ENCODE measurements at places on chromosomes 11 and 22. TPM values are rescaled to one million over a fixed set of nuclear protein-coding genes. Genes with fewer than 3 reads are reported as not detected.

GRCh38 chr11:32752001-32752400, 42.5 kb downstream of the CCDC73 start:
- DNase-seq = no peak

The KRTAP5-11 gene
- total RNA-seq = not detected

The SYT12 gene
- total RNA-seq = 1.6 TPM

The VSIG10L2 gene
- not detected for total RNA-seq

DNA sequence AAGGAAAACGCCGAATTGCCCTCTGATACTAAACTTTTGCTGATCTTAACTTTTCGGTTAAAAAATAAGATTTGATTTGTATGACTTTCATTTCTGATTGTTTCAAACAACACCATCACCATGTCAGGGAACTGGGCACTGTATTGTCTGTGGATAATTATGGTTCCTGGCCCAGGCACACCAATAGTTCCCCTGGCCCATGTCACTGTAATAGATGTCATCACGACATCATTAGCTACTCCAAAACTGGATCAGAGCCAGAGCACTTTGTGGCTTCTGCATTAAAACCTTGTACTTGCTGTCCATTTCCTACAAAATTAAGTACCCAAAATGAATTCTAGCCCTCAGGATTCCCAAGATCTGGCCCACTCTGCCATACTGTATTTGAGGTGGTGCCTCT, 119.5 kb upstream of the NARS2 start:
- no peak for DNase-seq

GRCh38 chr22:50192436-50193204, 6.9 kb downstream of the TRABD start:
- DNase-seq = no peak

- DNase-seq = no peak
Observed at GRCh38 chr11:103703437-103703836, 333.0 kb upstream of the DDI1 start.

DNA sequence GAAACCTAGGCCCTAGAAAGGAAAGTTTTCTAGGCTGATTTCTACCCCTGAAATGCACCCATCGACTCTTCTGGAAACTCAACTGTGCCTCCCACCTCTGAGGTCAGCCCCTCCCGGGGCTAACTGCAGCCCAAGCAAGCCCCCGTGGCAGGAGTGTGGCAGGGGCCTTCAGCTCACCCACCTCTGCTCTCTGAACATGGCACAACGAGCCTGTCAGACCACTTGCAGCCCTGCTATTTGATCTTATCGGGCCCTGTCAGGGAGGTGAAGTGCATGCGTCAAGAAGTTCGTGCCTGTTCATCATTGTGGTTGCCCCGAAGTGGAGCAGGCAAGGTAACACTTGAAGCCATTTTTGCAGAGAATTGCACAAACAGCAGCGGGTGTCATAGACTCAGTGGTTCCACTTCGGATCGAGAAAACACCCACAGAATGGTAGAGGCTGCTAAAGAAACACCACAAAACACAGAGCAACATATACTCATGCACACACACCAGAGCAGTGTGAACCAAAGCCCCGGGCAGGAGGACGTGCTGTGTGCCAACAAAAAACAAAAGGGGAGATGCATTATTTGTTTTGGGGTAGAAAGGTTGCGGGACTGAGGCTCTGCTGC, 262.7 kb downstream of the ETS1 start:
- no peak for DNase-seq

GRCh38 chr22:32531931-32532819, 57.6 kb downstream of the FBXO7 start:
- DNase-seq = no peak

The ANO1 gene
- total RNA-seq = 0.13 TPM

- no peak for DNase-seq
Observed at GRCh38 chr22:49825944-49826602, 1.6 kb downstream of the BRD1 start.

DNA sequence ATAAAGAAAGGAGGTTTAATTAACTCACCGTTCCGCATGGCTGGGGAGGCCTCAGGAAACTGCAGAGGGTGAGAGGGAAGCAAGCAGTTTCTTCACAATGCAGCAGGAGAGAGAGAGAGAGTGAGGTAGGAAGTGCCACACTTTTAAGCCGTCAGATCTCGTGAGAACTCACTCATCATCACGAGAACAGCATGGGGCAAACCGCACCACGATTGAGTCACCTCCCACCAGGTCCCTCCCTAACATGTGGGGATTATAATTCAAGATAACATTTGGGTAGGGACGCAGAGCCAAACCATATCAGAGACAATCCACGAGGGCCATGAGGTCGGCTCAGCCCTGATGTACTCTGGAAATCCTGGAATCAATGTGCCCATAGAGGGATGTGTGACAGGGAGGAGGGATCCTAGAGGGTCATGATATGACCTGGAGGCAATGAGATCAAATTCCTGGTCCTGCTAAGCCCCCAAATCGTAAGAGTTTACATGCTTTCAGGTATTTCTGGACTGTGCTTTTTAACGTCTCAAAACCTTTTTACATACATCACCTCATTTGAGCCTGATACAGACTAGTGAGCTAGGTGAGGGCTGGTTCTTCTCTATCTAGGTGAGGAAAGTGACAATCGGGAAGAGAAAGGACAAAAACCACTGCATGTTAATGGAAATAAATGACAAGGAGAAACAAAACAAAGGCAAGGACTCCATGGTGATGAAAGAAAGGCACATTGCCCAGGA, 19.5 kb upstream of the RASSF10 start:
- DNase-seq = no peak

- DNase-seq = no peak
Observed at GRCh38 chr11:41461057-41461681, 1.7 kb upstream of the LRRC4C start.

- DNase-seq = no peak
Observed at GRCh38 chr22:41505511-41506220, 36.7 kb downstream of the ACO2 start.

The BIK gene
- total RNA-seq = 6.3 TPM

DNA sequence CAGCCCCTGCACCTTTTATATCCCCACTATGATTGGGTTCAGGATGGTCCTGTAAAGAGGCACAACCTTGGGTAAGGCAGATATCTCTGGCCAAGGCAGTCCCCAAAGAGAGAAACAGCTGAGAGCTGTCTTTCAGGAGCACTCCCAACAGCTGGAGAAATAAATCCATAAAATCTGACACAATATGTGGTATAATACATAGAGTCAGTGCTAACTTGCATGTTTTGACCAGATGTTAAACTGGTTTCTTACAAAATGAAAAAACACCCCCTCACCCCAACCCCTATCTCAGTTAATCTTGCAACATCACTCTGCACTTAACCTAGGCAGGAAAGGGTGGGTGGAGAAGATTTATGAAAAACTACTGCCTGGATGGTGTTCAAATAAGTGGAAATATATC, 44.0 kb upstream of the C11orf87 start:
- DNase-seq = no peak

GRCh38 chr11:93303689-93304088, 26.9 kb upstream of the DEUP1 start:
- no peak for DNase-seq

DNA sequence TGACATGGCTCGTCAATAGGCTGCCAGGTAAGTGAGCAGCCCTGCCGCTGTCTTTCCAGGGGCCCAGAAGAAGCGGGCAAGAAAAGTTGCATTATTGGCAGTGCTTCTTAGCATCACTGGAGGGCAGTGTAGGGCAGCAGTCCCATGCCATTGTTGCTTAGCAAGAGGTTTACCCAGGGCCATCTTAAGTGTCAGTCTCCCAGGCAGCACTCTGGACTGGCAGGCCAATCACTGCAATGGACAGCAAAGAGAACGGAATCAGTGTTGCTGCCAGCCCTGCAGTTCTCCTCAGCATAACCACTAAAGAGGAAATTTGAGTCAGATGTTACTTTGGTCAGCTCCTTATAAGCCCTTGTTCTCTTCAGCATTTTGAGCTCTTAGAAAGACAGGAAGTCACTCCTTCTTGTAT, 13.4 kb upstream of the GRK2 start:
- DNase-seq = no peak

DNA sequence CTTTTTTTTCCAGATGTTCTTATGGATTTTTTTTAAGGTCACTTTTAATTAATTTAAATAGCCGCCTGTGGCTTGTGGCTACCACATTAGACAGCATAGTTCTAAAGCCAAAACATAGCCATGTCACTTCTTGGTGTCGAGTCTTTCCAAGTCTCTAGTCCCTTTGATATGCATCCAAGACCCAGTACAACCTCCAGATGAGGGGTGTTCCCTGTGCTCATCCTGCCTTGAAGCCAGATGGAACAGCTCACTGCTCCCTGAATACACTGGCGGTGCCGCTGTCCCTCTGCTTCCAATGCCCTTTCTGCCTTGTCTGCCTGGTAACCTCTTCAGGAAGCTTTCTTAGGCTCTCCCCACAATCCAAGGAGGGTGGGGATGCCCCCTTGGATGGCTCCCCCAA, 338.0 kb downstream of the TENM4 start:
- DNase-seq = no peak

DNA sequence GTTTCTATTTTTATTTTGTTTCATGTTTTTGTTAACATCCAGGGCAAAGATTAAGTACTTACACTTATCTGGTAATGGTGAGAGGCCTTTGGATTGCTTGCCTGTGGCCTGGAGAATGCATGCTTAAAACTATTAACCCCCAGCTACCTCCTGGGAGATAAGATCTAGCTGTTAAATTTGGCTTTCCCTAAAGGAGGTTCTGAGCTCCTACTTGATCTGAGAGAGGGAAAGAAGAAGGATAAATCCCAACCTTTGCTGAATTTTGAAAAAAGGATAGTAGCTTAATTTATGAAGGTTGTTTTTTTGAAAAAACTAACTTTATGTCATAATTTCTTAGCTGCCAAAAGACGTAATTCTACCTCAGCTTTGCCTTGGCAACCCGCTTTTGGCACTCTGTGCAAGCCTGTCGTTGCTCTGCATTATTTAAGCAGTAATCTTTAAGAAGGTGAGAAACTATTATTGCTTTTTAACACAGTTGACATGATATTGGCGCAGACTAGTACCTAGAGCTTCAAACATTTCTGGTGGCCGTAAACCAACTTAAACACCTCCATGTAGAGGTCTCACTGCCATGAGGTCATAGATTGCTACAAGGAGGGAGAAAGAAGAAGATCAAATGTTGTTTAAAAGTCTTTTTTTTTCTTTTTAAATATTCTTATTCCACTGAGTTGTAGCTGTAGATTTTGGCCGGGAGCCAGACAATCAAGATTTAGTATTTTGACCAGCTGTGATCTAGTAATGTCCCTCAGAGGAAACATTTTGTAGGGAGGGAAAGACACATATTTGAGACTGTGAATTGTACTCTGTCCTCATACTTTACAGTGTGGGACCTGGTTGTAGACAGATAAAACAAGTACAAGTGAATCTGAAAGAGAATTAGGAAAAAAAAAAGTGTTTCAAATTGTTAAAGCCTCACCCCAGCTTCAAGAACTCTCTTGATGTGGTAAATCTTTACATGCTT, 74.4 kb downstream of the WNT11 start:
- DNase-seq = no peak

The PRG3 gene
- not detected for total RNA-seq

GRCh38 chr11:95299078-95299679, 68.2 kb upstream of the SESN3 start:
- no peak for DNase-seq

DNA sequence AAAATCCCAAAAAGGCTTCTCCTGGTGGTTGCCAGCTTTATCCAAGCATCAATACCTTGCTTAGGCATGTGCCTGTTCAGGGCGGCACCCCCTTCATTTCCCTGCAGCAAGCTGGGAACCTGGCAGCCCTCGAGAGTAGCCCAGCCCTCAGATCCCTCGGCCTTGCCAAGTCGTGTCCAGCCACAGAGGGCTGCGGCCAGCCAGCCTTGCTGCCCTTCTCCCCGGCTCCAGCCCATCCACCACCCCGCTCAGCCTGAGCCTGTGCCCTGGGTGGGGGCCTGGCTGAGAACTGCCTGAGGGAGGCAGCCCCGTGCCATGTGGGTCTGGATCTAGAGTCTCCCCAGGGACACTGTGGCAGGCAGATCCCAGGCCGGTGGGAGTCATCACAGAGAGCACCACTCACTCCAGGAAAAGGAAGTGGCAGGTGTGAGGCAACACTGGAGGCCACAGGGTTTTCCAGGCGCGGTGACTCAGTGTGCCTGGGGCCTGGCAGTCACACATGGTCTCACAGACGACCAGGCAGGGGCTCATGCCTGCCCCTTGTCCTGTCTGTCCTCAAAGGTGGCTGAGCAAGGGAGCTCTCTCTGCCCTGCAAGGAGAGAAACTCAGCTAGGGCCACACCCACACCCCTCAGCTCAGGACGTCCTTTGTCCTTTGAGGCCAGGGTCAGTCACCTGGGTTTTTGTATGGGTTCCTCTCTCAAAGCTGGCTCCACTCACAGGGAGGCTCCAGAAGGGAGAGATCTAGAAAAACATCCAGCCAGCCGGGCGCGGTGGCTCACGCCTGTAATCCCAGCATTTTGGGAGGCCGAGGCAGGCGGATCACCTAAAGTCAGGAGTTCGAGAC, 12.2 kb upstream of the CDC42BPG start:
- DNase-seq = no peak

- DNase-seq = no peak
Observed at GRCh38 chr11:16184588-16184987, 171.8 kb downstream of the SOX6 start.

The GGT1 gene
- total RNA-seq = 13.9 TPM

The GRIK4 gene
- 1.3 TPM for total RNA-seq

- DNase-seq = no peak
Observed at GRCh38 chr11:64095273-64095817, 59.6 kb downstream of the FLRT1 start.

GRCh38 chr11:125207866-125208425, 43.4 kb downstream of the PKNOX2 start:
- DNase-seq = no peak

The MPST gene
- total RNA-seq = 58.0 TPM

DNA sequence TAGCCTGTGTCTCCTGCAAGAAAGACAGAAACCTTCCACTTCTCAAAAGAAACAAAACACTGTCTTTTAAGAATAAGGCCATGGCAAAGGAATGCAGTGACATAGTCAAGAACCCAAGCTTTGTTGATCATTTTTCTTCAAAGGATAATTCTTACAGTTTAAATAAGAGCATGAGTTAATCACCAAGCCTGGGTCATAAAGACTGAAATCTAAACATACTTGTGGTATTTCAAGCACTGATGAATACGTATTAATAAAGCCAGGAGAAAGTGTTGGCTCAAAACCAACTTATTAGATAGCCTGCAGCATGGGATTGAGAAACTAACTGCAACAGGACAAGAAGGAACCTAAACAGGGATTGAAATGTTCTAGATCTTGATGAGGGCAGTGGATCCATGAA, 143.3 kb upstream of the MTNR1B start:
- DNase-seq = no peak

- no peak for DNase-seq
Observed at GRCh38 chr11:78414321-78415051, 3.1 kb downstream of the GAB2 start.

GRCh38 chr11:119417726-119418540, 5.0 kb downstream of the THY1 start:
- DNase-seq = no peak

The OR52B6 gene
- total RNA-seq = not detected

DNA sequence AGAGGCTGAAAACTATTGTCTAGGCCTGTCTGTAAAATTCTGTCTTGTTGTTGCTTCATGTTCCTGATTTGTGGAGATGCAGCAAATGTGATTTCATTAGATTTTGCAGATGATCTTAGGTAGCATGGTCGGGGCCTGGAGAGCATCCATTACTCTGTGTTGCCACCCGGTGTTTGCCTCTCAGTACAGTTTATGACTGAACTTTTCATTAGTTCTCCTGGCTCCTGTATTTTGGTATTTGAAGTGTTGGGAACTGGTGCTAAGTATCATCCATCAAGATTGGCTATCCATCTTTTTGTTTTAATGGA, 7.7 kb downstream of the YWHAH start:
- no peak for DNase-seq

All from GM12878 (cell line).